Cardiac ventricle fibroblast (primary cell): ENCODE measurements at places on chromosomes 2 and 18. TPM values are rescaled to one million over a fixed set of nuclear protein-coding genes. Genes with fewer than 3 reads are reported as not detected.

The ST8SIA5 gene
- 0.10 TPM in 1 of 2 replicates, not detected in the other for total RNA-seq

The BOD1L2 gene
- total RNA-seq, result not detected in 2 replicates

The LPIN2 gene
- 25.6 and 26.3 TPM in 2 replicates for total RNA-seq

The DYNAP gene
- total RNA-seq, result not detected in 2 replicates

The GALNT14 gene
- 0.31 TPM in 1 of 2 replicates, not detected in the other for total RNA-seq

The RANBP2 gene
- 33.8 and 35.2 TPM in 2 replicates for total RNA-seq

The UGT1A3 gene
- not detected in 2 replicates for total RNA-seq

The DUSP19 gene
- total RNA-seq, result 1.9 and 4.2 TPM in 2 replicates

The RAPH1 gene
- 44.3 and 84.6 TPM in 2 replicates for total RNA-seq

The STPG4 gene
- total RNA-seq, result 0.20 TPM in 1 of 2 replicates, not detected in the other

The PAX8 gene
- 1.9 and 3.0 TPM in 2 replicates for total RNA-seq
